Endodermal cell (in vitro differentiated cells): ENCODE measurements at places on chromosomes 5 and 9. TPM values are rescaled to one million over a fixed set of nuclear protein-coding genes. Genes with fewer than 3 reads are reported as not detected.

Gene STRBP
- 77.0 and 83.3 TPM in 2 replicates for total RNA-seq

Gene IFNA21
- not detected in 3 replicates for total RNA-seq

- no peaks in the 10 kb centered on the region for H3K27me3 ChIP-seq
- no peak for DNase-seq
- no peak overlapping the region for H3K4me3 ChIP-seq
Observed at GRCh38 chr9:3817208-3817607, 291.4 kb upstream of the RFX3 start.

GRCh38 chr5:177355868-177356168 lies 1.9 kb upstream of the RGS14 start:
- no peak overlapping the region for H3K4me3 ChIP-seq
- no peak for DNase-seq

- H3K4me1 ChIP-seq, result no peaks in the 10 kb centered on the region
- no peaks in the 10 kb centered on the region for H3K36me3 ChIP-seq
- no peaks in the 10 kb centered on the region for H3K27me3 ChIP-seq
- no peak overlapping the region for H3K4me3 ChIP-seq
- no peak for DNase-seq
Observed at GRCh38 chr5:41656597-41656996, 146.2 kb upstream of the PLCXD3 start.

GRCh38 chr5:180212363-180213255 lies 3.6 kb upstream of the RASGEF1C start:
- no peak overlapping the region for H3K4me3 ChIP-seq
- no peaks in the 10 kb centered on the region for H3K4me1 ChIP-seq
- no peak overlapping the region for H3K27ac ChIP-seq
- no peaks in the 10 kb centered on the region for H3K36me3 ChIP-seq
- peak; percentile 36 for DNase-seq
- H3K27me3 ChIP-seq, result peaks cover 9% of the 10 kb centered on the region

- H3K27ac ChIP-seq, result no peak overlapping the region
- H3K4me3 ChIP-seq, result no peak overlapping the region
- no peaks in the 10 kb centered on the region for H3K36me3 ChIP-seq
- no peaks in the 10 kb centered on the region for H3K27me3 ChIP-seq
- H3K4me1 ChIP-seq, result no peaks in the 10 kb centered on the region
- no peak for DNase-seq
Observed at GRCh38 chr5:23112237-23112636, 259.1 kb upstream of the CDH12 start.

DNA sequence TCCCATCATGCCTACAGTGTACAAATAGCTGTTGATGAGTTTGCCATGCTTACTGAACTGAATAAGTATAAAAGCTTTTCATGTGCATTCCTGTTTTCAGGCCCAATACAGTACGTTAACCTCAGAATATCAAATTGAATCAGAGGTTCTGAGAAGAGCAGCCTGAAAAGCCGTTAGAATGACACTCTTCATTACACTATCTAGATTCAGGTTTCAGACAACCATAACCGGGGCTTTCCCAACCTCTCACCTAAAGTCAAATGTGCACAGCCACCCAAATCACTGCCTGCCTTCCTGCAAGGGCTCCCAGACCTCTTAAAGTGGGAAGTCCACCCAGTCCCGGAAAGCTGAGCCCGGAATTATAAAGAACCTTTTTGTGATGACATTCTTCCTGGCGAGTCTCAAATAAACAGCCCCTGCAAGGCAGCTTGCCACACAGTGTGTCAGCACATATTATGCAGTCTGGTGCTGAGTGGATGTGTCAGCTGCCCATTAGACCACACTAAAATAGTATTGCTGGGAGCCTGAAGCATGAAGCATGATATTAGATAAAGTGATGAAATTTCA lies 245.8 kb downstream of the TLE4 start:
- no peak overlapping the region for H3K4me3 ChIP-seq
- H3K4me1 ChIP-seq, result no peaks in the 10 kb centered on the region
- H3K27ac ChIP-seq, result no peak overlapping the region
- peak; percentile 45 for DNase-seq
- no peaks in the 10 kb centered on the region for H3K27me3 ChIP-seq

- no peak overlapping the region for H3K4me3 ChIP-seq
- DNase-seq, result no peak
- H3K27me3 ChIP-seq, result no peaks in the 10 kb centered on the region
- no peaks in the 10 kb centered on the region for H3K36me3 ChIP-seq
- H3K27ac ChIP-seq, result no peak overlapping the region
- no peaks in the 10 kb centered on the region for H3K4me1 ChIP-seq
Observed at GRCh38 chr9:69871118-69871834, 50.7 kb downstream of the CFAP95 start.
